Liver (tissue), 10 donors: ENCODE measurements at places on chromosomes 7 and 10.

- no peaks in the 10 kb centered on the region for H3K36me3 ChIP-seq
- no peaks in the 10 kb centered on the region for H3K27me3 ChIP-seq
- H3K27ac ChIP-seq, result no peak overlapping the region
- H3K4me3 ChIP-seq, result no peak overlapping the region
- peak; percentile 39 for DNase-seq
Measured at GRCh38 chr10:77328272-77328816, 309.3 kb downstream of the KCNMA1 start.

DNA sequence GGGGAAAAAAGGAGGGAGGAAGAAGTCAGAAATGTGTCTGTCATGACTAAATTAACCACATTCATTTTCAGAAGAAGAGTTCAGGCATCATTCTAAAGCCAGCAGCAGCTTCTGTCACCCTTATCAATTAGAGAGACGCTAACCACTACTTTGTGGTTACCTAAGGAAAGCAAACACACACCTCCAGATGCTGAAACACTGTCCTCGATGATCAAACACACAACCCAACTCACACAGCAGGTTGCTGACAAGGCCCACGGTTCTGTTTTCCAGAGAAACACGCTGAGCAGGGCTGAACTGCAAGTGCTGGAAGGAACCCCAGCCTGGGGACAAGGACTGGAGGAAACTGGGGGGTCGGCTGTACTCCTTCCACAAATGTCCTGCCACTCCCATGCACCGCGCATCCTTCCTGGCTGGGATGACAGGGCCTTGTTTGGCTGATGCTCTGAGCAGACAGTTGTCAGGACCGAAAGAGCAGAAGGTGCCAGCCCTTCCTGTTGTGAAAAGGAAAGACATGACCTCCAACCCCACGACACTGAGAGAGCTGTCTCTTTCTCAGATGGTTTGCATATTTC lies 36.6 kb downstream of the PRKCQ start:
- H3K27me3 ChIP-seq, result no peaks in the 10 kb centered on the region
- no peaks in the 10 kb centered on the region for H3K36me3 ChIP-seq
- DNase-seq, result no peak
- H3K4me1 ChIP-seq, result no peaks in the 10 kb centered on the region

- no peak for DNase-seq
- no peaks in the 10 kb centered on the region for H3K36me3 ChIP-seq
- no peaks in the 10 kb centered on the region for H3K27me3 ChIP-seq
- H3K27ac ChIP-seq, result no peak overlapping the region
- H3K4me1 ChIP-seq, result no peaks in the 10 kb centered on the region
Measured at GRCh38 chr10:93131986-93132385, 58.3 kb downstream of the CYP26A1 start.

DNA sequence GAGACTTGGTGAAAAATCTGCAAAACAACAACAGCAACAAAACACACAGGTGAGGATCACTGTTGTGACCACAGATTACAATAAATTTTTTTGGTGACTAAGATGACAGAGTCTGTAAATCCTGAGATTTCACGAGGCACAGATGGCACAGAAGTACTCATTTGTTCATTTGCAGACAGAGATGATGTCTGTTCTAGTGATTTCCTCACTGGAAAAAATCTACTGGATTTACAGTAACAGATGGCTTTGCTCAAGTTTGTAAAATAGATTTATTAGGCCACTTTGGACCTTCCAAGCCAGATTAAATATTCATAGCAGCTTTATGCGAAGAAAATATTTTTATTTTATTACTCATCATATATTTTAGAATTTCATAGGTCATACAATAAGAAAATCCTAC lies 113.5 kb upstream of the IL6 start:
- no peak for DNase-seq
- H3K27me3 ChIP-seq, result no peaks in the 10 kb centered on the region
- H3K36me3 ChIP-seq, result no peaks in the 10 kb centered on the region
- no peak overlapping the region for H3K27ac ChIP-seq

- no peaks in the 10 kb centered on the region for H3K27me3 ChIP-seq
- no peaks in the 10 kb centered on the region for H3K36me3 ChIP-seq
- peak overlapping the region; percentile 88 for H3K4me3 ChIP-seq
- peaks cover 10% of the 10 kb centered on the region for H3K4me1 ChIP-seq
Measured at GRCh38 chr10:11612021-11613001, 861 bp upstream of the USP6NL start.

- no peaks in the 10 kb centered on the region for H3K4me1 ChIP-seq
- no peak overlapping the region for H3K4me3 ChIP-seq
- H3K27ac ChIP-seq, result no peak overlapping the region
- no peaks in the 10 kb centered on the region for H3K36me3 ChIP-seq
Measured at GRCh38 chr10:76640806-76641205, 996.8 kb downstream of the KCNMA1 start.

GRCh38 chr10:79056361-79056735 lies 12.4 kb upstream of the ZMIZ1 start:
- no peaks in the 10 kb centered on the region for H3K36me3 ChIP-seq
- no peak overlapping the region for H3K27ac ChIP-seq
- DNase-seq, result no peak
- peaks cover 50% of the 10 kb centered on the region for H3K4me1 ChIP-seq

DNA sequence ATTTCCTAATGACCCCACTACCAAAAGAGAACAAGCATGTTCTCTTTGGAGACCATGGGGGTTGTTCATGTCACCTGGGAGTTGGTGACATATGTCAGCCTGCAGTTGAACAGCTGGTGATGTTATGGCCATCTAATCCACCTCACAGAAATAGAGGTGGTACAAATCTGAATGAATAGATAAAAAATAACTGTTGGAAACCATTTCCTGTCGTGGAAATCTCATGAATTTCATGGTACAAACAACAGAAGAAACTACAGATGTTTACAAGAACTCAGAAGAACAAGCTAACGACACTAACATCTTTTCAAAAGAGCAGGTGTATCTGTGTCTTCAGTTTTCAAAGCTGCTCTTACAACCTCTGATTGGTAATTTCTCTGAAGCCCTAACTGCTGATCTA lies 81.3 kb downstream of the RAPGEF5 start:
- H3K27ac ChIP-seq, result no peak overlapping the region
- no peaks in the 10 kb centered on the region for H3K4me1 ChIP-seq
- no peak for DNase-seq
- no peaks in the 10 kb centered on the region for H3K27me3 ChIP-seq

GRCh38 chr10:120803972-120804371 lies 47.2 kb upstream of the WDR11 start:
- no peak for DNase-seq
- H3K36me3 ChIP-seq, result no peaks in the 10 kb centered on the region
- no peak overlapping the region for H3K27ac ChIP-seq

DNA sequence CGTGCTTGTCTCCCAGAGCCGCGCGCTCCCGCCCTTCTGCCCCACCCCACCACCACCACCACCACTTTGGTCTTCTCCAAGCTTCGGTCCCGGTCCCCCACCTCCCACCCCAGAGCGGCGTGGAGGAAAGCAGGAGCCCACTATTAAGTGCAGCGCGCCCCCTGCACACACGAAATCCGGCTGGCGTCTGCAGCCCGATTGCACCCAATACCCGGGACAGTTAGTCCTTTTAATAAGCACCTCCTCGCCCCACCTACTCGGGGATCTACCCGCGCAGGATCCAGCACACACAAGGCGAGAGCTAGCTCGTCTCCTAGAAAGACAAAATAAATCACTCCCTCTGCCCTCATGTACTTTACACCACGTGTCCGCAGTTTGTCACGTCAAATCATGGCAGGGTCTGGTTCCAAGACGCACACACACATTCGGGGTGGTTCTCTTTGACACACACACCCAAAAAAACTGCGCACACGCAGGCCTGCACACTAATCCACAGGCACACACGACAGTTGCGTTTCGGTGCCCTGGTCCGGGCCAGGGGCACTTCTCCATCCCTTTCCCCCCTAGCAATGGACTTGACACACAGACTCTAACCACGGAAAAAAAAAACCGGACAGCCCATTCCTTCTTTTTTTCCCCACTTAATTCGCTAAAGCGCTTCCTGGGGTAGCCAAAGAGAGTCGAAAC lies 1.6 kb downstream of the SFMBT2 start:
- no peaks in the 10 kb centered on the region for H3K27me3 ChIP-seq
- no peaks in the 10 kb centered on the region for H3K36me3 ChIP-seq
- peak overlapping the region; percentile 60 for H3K4me3 ChIP-seq

DNA sequence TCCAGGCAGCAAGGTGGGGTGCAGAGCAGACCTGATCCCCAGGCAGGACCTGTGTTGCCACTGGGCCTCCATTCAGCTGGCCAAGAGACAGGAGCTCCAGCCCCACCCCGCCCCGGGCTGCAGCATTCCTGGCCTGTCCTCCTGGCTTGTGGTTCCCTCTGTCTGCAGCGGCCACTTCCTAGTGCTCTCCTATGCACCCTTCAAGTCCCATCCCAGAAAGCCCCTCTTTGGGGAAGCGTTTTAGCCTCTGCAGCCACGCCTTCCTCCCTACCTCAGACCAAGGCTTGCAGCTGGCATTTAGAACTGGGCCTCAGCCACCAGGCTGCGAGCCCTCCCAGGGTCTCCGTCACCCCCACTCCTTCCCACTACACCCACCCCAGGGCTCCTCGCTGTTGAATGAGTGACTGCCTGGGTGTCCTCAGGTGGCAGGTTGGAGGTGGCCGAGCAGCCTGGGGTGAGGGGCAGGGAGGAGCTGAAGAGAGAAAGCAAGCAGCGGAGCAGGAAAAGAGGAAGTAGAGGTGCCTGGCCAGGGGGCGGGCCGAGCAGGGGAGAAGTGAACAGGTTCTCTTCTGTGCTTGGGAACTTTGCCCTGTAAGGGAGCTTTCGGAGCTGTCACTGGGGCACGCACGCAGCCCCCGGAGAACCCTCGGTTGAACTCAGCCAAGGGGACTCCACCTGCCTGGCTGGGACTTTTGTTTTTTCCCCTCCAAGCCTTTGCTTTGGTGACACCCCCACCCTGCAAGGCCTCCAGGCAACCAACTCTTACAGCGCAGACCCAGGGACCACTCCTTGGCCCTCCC lies 109.1 kb upstream of the TNRC18 start:
- no peak for DNase-seq
- H3K27me3 ChIP-seq, result no peaks in the 10 kb centered on the region
- H3K4me1 ChIP-seq, result peaks cover 26% of the 10 kb centered on the region

- H3K4me3 ChIP-seq, result no peak overlapping the region
- no peak overlapping the region for H3K27ac ChIP-seq
- H3K36me3 ChIP-seq, result peaks cover 37% of the 10 kb centered on the region
- no peaks in the 10 kb centered on the region for H3K4me1 ChIP-seq
- H3K27me3 ChIP-seq, result no peaks in the 10 kb centered on the region
- peak; percentile 49 for DNase-seq
Measured at GRCh38 chr10:79202188-79203013, 133.6 kb downstream of the ZMIZ1 start.

- no peak overlapping the region for H3K27ac ChIP-seq
- no peak for DNase-seq
- H3K4me3 ChIP-seq, result no peak overlapping the region
- no peaks in the 10 kb centered on the region for H3K36me3 ChIP-seq
- H3K27me3 ChIP-seq, result no peaks in the 10 kb centered on the region
Measured at GRCh38 chr7:81657551-81657950, 112.3 kb downstream of the HGF start.

GRCh38 chr10:80535671-80536360 lies 1.9 kb upstream of the SH2D4B start:
- no peaks in the 10 kb centered on the region for H3K36me3 ChIP-seq
- no peaks in the 10 kb centered on the region for H3K27me3 ChIP-seq
- H3K27ac ChIP-seq, result peak overlapping the region; percentile 74
- H3K4me3 ChIP-seq, result peak overlapping the region; percentile 52

- H3K27ac ChIP-seq, result no peak overlapping the region
- no peak for DNase-seq
- H3K27me3 ChIP-seq, result no peaks in the 10 kb centered on the region
- H3K4me1 ChIP-seq, result peaks cover 15% of the 10 kb centered on the region
- no peak overlapping the region for H3K4me3 ChIP-seq
- no peaks in the 10 kb centered on the region for H3K36me3 ChIP-seq
Measured at GRCh38 chr10:45545150-45545549, 127.4 kb downstream of the ZFAND4 start.

DNA sequence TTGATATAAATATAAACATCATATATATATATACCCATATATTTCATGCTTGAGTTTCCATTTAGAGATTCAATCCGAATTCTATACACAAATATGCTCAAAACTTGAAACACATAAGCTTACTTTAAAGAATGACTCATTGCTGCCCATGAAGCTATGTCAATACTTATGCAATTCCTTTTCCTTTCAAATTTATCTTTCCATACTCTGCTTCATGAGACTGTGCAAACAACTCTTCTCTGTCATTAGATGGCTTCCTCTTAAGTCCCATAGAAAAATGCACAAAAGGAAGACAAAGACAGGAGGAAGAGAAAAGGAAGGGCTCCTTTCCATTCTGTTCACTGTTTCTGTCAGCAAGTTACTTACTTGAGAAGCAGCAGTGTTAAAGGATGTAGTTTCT lies 895.7 kb upstream of the SORCS1 start:
- no peak overlapping the region for H3K4me3 ChIP-seq
- H3K4me1 ChIP-seq, result no peaks in the 10 kb centered on the region
- H3K36me3 ChIP-seq, result no peaks in the 10 kb centered on the region
- no peak overlapping the region for H3K27ac ChIP-seq
- no peaks in the 10 kb centered on the region for H3K27me3 ChIP-seq

DNA sequence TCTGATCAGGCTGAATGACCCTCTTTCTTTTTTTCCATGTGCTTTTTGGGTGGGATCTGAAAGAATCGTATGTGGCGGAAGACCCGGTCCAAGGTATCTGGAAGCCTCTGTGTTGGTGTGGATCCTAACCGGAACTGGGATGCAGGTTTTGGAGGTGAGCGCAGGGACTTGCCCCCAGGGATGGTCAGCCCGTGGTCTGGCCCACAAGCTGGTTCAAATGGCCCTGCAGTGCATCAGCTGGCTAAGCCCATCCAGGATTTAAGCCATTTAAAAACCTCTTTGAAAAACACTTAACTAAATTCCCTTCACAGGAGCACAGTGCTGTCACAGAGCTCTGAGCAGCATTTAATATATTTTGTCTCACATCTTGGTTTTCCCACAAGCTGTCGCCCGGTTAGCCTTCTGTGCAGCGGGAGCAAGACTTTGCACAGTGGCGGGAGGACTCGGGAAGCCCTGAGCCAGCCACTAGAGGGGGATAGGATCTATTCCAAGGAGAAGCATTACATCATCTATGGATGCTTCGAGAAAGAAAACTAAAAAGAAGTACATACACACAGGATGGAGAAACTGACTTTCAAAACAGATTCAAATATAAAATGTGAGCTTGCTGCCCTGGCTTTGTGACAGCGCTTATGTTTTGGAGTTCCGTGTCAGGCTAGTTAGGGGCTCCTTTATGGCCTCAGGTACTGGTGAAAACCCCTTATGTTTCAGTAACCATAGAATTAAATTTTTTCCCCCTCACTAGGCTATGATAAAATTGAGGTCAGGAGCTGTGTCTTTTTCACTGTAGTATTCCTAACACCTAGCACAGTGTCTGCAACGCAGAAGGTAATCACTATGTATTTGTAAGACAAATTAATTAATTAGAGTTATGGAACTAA lies 11.3 kb downstream of the CPA2 start:
- H3K27me3 ChIP-seq, result no peaks in the 10 kb centered on the region
- no peak overlapping the region for H3K27ac ChIP-seq
- no peak for DNase-seq
- no peak overlapping the region for H3K4me3 ChIP-seq
- no peaks in the 10 kb centered on the region for H3K4me1 ChIP-seq
- no peaks in the 10 kb centered on the region for H3K36me3 ChIP-seq
